ENCODE measurements at places on chromosomes 2 and 18.

GRCh38 chr2:65450393-65450792 is 18.0 kb upstream of the SPRED2 start:
- DNase-seq, result no peak

DNA sequence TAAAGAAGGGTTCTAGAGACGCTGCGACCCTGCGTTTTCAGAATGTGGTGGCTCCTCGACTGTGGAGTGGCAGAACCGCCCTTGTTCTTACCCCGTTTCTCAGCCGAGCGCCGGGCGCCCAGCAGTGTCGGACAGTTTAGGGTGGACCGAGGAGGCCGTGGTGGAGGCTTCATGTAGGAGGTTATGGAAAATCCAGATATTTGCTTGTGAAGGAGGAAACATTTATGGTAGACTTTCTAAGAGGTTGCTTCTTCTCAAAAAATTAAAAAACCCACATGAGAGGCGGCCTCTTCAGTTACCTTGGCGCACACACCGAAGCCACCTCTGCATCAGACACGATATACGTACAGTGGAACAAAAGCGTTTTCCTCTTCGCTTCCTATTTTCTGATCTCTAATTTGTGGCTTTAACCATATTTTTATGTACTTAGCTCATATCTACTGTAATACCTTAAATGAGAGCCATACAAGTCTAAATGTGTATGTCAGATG is 120.8 kb downstream of the NFATC1 start:
- DNase-seq, result no peak

- DNase-seq, result peak; percentile 80
These were observed 8.7 kb upstream of the TFCP2L1 start for GRCh38 chr2:121293450-121294325.

DNA sequence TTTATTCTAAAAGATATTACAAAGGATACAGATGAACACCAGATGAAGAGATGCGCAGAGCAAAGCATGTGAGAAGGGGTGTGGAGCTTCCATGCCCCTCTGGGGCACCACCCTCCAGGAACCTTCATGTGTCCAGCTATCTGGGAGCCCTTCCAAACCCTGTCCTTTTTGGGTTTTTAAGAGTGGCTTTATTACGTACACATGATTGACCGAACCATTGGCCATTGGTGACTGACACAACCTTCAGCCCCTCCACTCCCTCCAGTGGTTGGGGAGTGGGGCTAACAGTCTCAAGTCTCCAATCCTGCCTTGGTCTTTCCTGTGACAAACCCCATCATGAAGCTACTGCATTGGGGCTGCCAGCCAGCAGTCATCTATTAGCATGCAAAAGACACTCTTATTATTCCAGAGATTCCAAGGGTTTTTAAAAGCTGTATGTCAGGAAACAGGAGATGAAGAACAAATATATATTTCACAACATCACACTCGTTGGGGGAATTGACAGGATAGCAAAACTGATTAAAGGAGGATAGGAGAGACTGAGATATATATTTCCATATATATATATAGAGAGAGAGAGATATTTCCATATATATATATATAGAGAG is 19.4 kb downstream of the IL1B start:
- no peak for DNase-seq

DNA sequence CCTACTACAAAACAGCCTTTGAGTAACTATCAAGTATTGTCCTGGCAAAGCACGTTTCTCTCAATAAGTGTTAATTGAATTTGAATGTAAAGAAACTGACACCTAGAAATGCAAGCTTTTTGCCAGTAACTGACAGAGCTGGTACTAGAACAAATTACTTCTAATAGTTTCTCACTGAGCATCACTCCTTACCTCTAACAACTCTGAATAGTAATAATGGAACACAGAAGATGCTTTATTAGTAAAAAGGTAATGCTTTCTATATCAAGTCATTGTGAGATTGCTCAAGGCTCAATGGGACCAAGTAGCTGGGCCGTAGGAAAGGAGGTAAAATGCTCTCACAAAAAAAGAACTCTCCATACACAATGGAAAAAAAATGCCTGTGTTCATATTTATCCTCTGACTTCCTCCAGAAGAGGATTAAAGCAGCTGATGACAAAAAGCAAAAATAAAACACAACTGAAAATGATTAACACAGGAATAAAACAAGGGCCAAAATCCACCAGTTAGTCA is 11.8 kb downstream of the RASGRP3 start:
- no peak for DNase-seq

GRCh38 chr18:5974696-5975095 is 79.4 kb upstream of the TMEM200C start:
- no peak for DNase-seq
